SHP77 (cell line): ENCODE measurements at places on chromosomes 1 and 21.

- no peak for DNase-seq
Observed at GRCh38 chr1:228035844-228036243, 29.0 kb downstream of the WNT3A start.

DNA sequence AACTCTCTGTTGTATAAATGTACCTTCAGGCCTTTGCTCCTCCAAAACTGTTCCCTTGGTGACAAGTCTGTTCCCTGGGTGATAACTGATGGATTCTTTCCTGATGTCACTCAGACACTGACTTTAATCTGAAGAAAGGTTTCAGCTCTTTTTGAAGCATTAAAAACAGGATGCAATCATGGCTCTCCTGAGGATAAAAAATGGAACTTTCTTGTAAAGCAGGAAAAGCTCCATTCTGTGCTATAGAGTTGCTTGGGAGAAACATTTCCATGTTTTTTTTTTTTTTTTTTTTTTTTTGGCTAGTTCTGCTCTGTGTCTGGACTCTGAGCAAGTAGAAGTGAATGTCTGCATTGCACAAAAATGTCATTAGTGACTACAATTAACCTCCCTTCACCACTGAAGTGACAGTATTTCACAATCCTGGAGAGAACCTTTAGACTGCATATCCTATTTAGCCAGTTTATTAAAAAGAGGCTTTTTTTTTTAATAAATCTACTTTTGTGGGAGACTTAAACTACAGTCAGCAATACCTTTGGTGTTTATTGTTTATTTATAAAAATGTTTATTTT, 101.7 kb upstream of the PRMT6 start:
- DNase-seq, result no peak

DNA sequence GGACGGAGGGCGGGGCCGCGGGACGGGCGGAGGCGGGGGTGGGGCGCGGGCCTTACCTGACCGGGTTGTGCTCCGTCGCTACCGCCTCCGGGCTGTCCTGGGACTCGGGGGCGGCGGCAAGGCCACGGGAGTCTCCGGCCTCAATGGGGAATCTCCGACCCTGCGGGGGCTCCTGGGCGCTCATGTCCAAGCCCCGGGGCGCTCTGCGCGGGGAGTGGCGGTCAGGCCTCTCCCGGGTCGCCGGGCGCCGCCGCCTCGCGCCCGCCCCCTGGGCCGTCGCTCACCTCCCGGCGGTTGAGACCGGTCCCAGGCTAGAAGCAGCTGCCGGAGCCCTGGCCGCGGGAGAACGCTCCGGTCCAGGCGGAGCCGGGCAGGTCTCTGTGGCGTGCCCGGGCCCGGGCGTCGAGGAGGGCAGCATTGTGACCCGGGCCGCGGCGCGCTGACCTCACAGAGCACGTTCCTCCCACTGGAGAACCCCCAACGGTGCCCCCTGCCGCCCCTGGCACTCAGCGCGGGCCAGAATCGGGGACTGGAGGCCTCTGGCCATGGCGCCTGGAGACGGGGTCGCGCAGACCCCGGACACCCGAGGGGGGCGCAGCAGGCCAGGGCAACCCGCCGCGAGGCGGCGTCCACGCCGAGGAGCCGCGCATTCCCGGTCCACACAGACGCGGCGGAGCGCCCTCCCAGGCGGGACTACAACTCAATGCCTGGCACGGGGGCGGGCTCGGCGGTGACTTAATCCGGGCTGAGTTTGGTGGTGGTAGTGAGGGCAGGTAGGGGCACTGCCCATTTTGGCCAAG, 411 bp downstream of the FAM229A start:
- no peak for DNase-seq

DNA sequence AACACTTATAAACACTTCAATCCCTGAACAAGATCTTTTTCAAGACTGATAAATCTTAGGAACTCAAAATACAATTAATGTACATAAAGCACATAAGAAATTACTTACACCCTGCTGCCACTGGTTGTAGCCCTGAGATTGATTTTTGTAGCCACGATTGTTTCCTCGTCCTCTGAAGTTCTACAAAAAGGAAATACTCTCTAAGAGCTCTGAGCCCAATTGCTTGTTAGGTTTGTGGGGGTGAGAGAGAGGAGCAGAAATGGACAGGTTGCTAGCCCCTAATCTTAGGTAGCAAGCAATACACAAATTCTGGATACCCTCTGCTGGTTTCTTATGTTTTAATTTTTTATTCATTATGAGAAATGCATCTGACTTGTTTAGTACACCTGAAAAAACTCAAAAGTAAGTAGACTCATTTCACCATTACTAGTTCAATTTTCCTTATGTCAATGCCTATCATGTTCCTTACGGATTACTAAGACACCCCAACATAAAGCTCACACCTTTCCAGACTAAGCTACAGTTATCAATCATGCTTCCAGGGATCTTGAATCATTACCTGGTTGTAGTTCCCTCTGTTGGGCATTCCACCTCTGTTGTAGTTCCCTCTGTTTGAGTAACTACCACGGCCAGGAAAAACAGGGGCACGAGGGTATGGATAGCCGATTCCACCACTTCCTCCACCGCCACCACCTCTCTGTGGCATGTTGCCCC, 9.3 kb downstream of the HNRNPU start:
- DNase-seq, result no peak

GRCh38 chr1:180524160-180524914, 22.0 kb upstream of the ACBD6 start:
- DNase-seq, result no peak

DNA sequence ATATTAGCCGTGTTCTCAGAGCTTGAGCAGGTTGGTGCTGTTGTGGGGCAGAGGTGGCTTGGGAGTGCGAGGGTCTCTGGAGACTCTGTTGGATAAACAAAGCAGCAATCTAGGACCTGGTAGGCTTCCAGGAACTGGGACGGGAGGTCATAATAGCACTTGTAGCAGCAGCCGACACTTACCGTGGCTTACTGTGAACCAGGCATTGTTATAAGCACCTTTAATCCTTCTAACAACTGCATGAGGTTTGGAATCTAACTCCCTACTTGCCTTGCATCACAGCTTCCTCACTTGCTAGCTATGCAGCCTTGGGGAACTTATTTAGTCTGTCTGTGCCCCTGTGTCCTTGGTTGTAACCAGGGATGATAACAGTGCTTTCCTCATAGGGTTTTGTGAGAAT, 94.9 kb downstream of the NAV1 start:
- no peak for DNase-seq
